Activated T-cell treated with anti-CD3 and anti-CD28 coated beads, Interleukin-2, amount 50 U/mL, for 4 hours (primary cell): ENCODE measurements at places on chromosomes 5 and 9. TPM values are rescaled to one million over a fixed set of nuclear protein-coding genes. Genes with fewer than 3 reads are reported as not detected.

PTGS1 gene
- total RNA-seq = 0.35 TPM

CCL21 gene
- total RNA-seq = not detected

SLC12A7 gene
- total RNA-seq = 13.6 TPM

COL15A1 gene
- total RNA-seq = 0.05 TPM

PCDH1 gene
- 0.05 TPM for total RNA-seq
